ENCODE measurements at places on chromosomes 2 and 18.

DNA sequence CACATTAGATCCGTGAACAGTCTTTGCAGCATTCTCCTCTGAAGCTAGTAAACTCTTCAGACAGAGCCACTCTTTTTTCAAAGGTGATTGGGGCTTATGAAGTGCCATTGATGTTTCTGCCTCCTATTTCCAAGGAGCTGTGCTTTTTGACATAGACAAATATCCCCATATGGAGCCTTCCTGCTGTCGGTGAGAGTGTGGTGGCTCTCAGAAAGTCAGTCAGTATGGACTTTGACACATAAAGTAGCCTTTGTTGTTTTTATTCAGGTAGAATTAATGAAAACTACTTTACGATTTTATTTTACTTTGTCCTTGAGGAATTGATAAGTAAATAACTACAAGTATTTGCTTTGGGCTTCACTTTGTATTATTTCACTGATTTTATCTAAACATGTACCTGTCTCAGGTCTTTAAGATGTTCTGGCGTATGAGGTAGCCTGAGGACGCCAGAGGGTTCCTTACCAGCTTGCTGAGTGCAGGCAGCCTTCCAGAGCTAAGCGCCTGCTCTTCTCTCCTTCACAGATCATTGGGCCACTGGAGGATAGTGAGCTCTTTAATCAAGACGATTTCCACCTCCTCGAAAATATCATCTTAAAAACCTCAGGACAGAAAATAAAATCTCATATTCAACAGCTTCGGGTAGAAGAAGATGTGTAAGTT, 69.7 kb downstream of the UGGT1 start:
- DNase-seq = no peak

- no peak for DNase-seq
These were observed 198.8 kb downstream of the DCDC2C start for GRCh38 chr2:3902131-3902530.

GRCh38 chr18:61782545-61782944, 110.3 kb downstream of the RNF152 start:
- no peak for DNase-seq

DNA sequence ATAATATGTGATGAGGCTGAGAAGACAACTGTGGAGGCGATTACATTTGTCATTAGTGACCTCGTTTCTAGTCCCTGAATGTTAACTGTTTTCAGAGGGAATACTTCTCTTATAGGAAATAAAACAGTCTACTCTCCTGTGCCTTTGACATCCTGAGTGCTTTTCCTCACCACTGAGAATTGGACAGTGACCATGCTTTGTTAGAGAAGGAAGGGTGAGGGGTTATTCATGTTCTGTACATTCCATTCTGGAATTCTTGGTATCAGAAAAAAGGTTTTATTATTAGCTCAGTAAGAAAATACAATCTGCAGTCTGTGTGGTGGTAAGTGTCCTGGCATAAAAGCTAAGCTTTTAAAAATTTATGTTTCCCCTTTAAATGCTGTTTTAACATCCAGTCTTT, 58.8 kb downstream of the PARD3B start:
- DNase-seq = no peak

DNA sequence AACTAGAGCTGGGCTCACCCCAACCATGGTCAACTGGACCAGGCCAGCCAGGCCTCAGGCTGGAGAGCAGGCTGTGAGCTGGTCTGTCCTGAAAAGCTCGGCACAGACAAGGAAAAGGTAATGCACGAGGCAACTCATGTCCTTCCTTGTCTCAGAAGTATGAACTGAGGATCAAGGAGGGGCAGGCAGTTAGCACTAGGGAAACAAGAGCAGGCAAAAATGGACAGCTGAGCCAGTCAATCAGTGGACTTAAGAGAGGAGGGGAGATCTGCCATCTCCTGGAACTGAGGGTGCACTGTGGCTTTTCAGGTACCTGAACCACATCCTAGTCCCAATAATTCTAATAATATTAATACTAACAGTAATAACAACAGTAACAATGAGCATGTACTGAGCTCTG, 20.6 kb upstream of the WIPF1 start:
- DNase-seq = no peak

DNA sequence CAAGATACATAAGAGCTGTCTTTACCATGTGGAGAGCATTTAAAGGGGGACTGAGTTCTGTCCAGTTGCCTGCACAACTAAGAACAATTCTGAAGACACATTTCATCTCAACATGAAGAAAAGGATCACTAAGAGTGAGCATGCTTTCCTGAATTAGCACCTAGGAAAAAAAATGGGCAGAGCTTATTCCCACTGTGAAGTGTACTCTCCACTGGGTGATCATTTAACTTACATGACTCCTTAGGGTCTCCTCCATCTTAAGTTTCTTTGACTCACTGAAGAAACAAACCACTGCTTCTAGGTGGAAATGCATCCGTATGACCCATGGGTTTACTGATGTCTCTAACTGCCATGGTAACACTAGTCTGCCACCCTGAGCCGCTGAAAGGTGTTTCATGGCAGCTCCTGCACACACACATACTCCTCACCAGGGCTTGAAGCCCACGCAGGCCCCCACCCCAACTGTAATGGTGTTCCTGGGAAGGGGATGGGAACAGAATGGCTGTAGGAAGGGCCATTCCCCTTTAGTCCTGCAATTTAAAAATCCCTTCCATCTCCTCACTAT, 27.1 kb downstream of the HDLBP start:
- no peak for DNase-seq

GRCh38 chr2:10750610-10751009, 29.2 kb downstream of the ATP6V1C2 start:
- DNase-seq = peak; percentile 42

- DNase-seq = no peak
These were observed 86.3 kb downstream of the KCTD18 start for GRCh38 chr2:200423541-200423940.

- no peak for DNase-seq
These were observed 57.7 kb upstream of the CTIF start for GRCh38 chr18:48481092-48481491.

GRCh38 chr2:68318914-68319397, 793 bp downstream of the CNRIP1 start:
- DNase-seq = peak; percentile 36

GRCh38 chr18:79784965-79785770, 12.6 kb upstream of the KCNG2 start:
- no peak for DNase-seq

DNA sequence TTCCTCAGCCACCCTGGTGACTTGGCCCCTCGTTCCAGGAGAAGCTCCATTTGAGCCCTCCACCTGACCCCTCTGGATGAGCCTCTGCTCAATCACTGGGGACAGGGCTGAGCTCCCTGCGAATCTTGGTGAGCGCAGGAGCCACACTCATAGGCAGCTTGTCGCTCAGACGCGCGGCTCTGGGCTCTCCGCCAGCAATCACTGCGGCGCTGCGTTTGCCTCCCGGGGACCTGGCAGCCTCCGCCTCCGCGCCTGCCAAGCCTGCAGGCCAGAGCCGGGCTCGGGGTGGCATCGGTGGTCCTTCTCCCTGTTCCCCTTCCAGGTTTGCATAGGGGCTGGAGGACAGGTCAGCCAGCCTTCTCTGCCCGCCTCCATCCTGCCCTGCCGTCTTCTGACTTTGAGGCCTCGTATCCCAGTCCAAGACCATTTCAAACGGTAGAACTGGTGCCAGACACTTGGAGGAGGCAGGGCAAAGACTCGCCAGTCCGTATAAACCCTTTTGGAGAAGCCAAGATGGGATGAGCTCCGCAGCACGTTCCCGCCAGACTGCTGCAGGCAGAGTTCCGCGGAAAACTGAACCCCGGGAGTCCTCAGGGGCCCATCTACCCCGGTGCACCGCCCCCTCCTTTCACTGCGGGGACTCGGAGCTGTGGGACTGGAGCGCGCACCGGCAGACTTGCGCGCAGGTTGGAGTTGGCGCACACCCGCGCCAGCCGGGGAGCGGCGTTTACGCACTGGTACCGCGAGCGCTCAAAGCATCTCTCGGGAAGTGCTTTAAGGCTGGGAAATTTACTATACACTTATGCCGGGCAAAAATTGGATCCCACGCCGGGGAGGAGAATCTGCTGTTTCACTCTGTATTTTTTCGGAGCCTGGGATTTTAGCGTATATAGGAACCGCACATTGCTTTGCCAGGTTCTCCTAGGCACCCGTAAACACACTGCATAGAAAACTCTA, 1.1 kb upstream of the TACR1 start:
- DNase-seq = peak; percentile 28

DNA sequence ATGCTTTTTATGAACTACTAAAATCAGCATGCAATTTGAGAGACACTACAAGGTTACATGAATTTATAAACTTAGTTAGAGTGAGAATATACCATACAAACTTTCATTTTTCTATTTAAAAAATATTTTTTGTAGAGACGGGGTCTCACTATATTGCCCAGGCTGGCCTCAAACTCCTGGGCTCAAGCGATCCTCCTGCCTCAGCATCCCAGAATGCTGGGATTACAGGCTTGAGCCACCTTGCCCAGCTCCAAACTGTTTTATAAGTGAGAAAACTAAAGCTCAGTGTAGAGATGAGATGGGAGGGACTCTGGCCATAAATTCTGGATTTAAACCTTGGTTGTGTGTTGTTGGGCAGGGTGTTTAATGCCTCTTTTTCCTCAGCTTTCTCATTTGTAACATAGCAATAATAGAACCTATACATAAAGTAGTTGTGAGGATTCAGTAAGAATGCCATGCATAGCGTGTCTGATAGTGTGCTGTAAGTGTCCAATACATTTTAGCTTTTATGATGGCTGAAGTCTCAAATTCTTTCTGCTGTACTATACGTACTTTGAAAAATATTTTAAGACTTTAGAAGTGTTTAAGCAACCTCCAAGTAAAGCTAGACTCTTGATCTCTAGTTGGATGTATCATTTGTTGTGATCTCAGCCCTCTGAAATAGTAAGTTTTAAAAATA, 9.7 kb downstream of the CAB39 start:
- DNase-seq = no peak

DNA sequence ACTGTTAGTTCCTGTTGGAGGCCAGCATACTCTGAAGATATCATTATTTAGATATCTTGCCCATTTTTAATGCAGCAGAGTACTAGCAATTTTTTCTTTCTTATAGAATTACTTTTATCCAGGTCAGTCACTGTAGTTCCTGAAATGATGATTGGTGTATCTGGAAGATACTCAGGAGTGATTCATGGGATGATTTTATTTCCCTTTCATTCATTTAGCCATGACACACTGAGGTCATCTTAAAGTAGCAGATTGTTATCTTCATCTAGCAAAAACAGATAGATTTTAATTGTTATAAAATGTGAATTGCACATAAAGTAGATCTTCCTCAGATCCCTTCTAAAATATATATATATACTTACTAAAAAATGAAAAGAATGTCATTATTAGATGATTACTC, 109.1 kb downstream of the PIK3C3 start:
- DNase-seq = no peak

GRCh38 chr18:62982600-62983251, 267.4 kb downstream of the PHLPP1 start:
- peak; percentile 47 for DNase-seq

- DNase-seq = no peak
These were observed 12.7 kb downstream of the KDM3A start for GRCh38 chr2:86453836-86454235.

DNA sequence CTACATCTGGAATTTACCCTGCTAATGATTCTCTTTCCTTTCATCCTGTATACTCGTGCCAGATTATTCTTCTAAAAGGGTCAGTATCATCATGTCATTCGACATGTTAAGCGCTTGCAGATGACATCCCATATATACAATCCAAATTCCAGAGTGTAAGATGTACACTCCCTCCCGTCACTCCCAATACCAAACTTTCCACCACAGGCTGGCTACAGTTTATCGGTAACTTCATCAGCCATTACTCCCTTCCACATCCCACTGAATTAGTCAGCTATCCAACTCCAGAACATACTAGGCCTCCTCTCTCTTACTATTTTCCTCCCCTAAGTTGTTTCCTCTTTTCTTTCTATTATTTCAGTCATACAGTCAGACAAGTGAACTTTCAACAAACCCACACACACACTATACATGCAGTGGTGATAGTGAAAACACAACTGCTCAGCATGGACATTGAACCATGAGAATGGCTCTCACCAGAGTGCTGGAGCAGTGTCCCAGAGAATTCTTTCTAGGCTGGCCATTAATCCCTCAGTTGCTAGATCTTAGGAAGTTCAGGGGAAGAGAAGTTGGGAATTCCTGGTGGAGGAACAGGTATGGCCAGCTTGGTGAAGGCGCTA, 10.6 kb upstream of the NMI start:
- no peak for DNase-seq

GRCh38 chr2:68385220-68385906, 20.3 kb downstream of the PLEK start:
- DNase-seq = no peak

GRCh38 chr2:218074031-218074430, 5.0 kb downstream of the RUFY4 start:
- peak; percentile 11 for DNase-seq

DNA sequence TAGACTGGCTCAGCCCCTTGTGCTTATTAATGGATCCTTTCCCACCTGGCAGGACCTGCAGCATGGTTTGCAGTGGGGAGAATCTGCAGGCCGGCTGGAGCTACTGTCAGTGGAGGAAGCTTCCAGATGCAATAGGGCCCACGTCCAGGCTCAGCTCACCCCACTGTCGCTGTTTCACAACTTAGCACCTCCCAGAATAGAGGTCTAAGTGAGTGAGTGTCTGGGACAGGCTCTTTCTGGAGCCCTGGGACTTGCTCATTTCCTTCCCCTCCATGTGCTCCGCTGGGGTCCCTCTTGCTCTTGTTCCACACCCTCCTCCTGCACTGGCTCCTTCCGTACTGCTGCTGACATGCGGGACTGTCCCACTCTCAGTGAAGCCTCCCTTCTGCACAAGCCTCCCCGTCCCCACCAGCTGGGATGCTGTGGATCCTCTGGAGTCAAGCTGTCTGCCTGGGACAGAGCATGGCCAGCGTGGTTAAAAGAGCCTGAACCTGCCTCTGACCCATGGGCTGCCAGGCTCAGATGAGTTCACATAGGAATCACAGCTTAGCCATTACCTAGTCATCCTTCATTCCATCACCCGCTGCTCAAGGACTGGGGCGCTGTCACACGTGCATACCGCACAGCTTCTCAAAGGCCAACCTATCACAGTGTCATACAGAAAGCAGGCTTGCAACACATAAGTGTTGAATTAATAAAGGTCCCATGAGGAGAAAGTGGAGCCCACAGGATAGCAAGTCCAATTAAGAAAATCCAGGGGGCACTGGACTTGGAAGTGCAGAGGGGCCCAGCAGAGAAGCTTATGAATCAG, 135.9 kb downstream of the ACKR3 start:
- DNase-seq = no peak

GRCh38 chr2:96636551-96637171, 1.5 kb downstream of the KANSL3 start:
- DNase-seq = no peak

GRCh38 chr2:113112871-113113270, 14.5 kb upstream of the IL1RN start:
- DNase-seq = no peak

All from HCEC 1CT (cell line).